T-cell (primary cell): ENCODE measurements at places on chromosomes 1 and 21.

- DNase-seq = peak; percentile 38
Observed at GRCh38 chr1:159012495-159012894, 2.8 kb downstream of the IFI16 start.

- DNase-seq = no peak
Observed at GRCh38 chr1:7418442-7419080, 352.5 kb upstream of the VAMP3 start.

DNA sequence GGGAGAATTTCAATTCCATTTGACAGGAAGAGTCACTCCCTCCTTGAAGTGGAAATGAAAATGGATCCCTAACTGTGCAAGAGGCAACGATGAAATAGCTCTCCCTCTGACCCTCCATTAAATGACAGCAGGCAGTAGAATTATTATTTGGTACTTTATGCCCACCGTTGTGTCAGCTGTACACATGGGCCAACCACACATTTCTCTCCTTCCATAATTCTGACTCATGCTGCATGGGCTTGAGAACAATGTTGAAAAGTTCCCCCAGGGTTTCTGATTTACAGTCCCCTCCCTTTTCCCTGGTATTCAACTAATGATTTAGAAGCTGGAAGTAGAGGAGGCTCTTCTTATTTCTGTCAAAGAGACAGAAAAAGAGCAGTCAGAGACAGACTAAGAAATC lies 103.5 kb downstream of the RGS7 start:
- no peak for DNase-seq

- DNase-seq = no peak
Observed at GRCh38 chr1:167910530-167910929, 3.4 kb downstream of the ADCY10 start.

DNA sequence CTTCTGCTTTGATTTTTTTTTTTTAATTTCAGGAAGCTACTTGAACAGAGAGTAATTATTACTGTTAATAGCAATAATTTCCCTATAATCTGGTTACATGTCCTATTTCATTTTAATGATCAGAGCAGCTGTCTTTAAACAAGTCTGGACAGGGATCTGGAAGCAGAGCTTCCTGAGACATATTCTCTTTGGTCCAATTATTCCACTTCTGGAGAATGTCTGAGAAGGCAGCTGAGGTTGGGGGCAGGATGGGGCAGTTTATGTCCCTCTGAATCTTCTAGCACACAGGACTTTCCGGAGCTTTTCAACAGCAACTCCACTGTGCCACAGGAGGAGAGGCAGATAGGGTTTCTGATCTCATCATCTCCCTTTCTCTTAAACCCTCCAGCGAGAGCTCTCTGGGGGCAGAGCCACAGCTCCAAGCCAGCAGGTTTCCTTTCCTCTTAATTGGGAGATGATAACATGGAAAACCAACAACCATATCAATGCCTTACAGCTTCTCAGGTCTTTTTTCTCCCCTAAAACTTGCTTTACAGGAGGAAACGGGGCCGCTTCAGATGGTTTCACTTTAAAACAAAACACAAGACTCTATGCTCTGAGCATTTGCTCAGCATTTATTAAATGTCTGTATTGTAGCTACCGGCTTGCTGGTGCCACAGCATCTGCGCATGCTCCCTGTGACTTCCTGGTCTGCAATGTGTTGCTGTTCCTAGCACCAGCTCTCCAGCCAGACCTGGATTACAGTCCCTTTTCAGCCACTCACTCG lies 425.7 kb upstream of the USP24 start:
- DNase-seq = peak; percentile 20

DNA sequence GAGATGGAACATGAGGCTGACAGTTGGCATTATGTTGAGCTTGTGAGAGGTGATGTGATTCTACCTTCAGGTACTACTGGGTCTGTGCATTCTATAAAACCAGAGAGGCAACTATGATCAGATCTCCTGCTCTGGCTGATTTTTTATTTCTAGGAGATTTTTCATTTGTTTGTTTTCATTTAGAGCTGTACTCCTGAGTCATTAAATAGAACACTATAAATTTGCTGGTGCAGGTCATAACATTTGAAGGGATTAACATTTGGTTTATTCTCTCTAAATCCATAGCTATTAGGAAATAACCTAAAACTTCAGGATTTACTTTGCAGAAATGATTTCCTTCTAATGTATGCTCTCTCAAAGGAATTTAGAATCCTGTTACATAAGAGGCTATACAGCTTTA lies 42.9 kb downstream of the MAGI3 start:
- no peak for DNase-seq

DNA sequence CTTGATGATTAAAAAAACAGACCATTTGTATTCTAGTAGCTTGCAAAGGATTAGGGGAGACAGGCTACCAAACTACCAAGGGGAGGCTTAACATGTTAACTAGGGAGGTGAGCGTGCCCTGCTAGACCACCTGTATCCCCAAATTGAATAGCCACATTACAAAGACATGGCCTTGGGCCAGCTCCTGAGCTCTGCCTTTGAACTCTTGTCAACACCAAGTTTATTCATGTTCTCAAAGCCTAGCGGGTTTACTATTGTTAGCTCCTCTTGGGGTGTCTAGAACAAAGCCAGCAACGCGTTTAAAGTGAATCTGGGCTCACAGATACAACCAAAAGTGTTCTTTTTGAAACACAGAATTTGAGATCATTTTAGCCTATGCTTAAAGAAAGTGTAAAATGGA lies 36.3 kb downstream of the SMYD2 start:
- no peak for DNase-seq

- no peak for DNase-seq
Observed at GRCh38 chr1:77354536-77354935, 72.7 kb downstream of the AK5 start.

DNA sequence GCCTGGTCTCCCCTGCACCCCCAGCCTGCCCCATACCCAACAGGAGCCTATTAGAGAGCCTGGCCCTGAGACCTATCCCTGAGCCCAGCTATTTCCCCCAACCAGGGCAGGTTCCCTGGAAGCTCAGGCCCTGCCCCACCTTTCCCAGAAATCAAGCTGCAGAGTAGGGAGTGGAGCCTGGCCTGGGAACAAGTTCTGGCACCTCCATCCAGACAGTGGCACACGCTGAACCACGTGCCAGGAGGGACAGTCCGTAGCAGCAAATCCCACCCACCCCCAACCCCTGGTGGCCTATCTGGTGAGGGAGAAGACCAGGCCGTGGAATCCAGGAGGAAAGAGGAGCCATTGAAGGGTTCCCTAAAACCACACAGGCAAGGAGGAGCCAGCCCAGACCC lies 22.6 kb downstream of the TNNT2 start:
- DNase-seq = no peak

GRCh38 chr1:234854645-234855039 lies 244.7 kb upstream of the IRF2BP2 start:
- DNase-seq = no peak

DNA sequence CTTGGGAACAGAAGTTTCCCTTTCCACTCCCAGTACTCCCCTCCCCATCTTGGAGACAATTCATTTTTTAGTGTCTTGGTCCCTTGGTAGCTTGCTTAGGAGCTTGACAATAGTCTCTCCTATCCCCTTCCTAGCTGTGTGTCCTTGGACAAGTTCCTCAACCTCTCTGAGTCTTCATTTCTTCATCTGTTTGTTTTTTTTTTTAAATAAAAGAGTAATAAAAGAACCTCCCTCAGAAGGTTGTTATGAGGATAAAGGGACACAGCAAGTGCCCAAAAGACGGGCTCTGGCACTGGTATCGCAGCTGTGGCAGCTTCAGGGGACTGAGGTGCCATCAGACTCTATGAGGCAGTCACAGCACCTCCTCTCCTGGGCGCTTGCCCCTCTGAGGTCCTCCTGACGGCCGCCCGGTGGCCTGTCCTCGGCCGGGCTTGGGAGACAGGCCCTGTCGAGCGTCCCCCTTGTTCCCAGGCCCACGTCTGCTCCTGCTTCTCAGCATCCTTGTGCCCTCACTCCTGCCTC lies 689.2 kb downstream of the MATN1 start:
- no peak for DNase-seq
